Natural killer cell (primary cell): ENCODE measurements at places on chromosomes 13 and 19.
A peak's percentile ranks its signal among the peaks of the same experiment; 100 is the strongest.

DNA sequence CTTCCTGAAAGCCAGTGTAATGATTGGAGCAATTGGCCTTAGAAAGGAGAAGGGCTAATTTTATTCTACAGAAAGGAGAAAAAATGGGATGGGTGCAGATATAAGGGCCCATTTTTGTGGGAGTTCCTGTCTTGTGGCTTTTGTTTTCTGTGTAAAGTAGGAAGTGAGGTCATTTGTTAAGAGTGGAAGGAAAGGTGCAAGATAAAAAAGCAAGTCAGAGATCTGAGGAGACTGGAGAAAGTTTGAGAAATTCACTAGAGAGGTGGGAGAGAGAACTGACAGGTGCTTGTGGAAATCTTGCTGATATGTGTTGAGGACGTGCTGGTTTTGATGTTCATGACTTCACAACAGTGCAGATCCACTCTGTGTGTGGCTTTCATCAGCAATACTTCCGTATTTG is 349.4 kb downstream of the DLEU7 start:
- DNase-seq = no peak

- DNase-seq = no peak
These were observed 46.1 kb upstream of the GPC6 start for GRCh38 chr13:93180356-93180969.

GRCh38 chr19:30001791-30002190 is 59.8 kb downstream of the URI1 start:
- DNase-seq = no peak

DNA sequence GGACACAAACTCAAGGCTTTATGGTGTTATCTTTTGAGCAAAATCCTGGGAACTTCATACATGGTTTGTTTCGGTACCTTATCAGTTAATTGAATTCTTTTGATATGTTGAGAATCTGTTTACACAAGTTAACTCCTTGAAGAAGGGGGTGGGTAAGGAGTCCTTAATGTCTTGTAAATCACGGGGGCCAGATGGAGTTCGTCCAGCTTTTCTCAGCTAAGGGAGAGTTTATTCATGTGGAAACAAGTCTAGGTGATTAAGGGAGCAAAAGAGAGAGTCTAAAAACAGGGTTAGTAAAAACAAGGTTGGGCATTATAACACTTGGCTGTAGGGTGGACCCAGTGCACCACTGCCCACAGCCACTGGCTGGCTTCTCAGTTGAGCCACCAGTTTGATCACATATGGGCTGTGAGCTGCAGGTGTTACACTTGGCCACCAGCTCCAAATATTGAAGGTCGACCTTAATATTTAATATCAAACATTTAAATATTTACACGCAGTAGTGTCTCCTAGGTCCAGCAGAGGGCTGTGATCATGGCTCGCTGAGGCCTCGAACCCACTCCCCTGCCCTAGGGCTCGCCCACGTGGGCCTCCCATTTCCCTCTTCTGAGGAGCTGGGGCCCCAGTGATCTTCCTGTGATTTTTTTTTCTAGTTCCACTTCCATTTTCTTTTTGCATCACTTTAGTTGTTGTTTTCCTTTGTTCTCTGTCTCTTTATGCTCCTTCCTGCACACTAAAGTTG is 21.0 kb upstream of the ZNF43 start:
- no peak for DNase-seq

DNA sequence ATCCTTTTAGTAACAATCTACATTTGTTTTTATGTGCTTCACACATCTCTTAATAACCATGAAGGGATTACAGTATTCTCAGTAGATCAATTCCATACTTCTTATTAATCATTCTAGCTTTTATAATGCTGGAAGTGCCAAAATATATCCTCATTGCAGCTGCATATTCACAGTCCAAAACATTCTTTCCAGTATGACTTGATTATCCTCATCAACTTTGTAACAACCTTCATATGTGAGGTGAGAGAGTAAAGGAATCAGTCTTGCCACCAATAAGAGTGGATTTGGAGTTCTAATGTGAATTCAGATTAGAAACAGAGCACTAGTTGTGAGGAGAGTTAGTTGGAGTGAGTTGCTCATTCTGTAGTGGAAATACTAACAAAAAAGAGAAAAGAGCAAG is 208.0 kb upstream of the SPRY2 start:
- no peak for DNase-seq

DNA sequence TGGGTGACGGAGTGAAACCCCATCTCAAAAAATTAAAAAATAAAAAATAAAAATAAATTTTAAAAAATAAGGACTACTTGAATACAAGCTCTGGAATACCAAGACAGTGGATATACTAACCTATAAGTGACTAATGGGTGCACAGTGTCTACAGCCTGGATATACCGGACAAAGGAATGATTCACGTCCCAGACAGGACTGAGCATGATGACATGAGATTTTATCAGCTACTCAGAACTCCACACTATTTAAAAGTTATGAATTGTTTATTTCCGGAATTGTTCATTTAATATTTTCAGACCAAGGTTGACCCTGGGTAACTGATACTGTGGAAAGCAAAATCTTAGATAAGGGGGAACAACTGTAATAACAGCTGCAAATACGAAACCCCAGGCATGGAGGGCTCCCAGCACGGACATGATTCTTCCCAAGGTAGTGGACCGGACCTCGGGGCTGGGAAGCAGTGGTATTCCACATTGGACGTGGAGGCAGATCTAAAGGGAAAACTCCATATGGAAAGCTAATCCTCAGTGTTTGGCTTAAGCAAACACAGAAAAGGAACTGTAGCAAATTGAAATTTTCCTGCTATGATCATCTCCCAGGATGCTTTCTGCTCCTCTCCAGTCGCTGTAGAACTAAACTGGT is 102.6 kb upstream of the TSHZ3 start:
- no peak for DNase-seq

- no peak for DNase-seq
These were observed 325.0 kb downstream of the DNAJC15 start for GRCh38 chr13:43348397-43348796.

GRCh38 chr19:11181488-11181887 is 15.9 kb downstream of the KANK2 start:
- no peak for DNase-seq

- DNase-seq = no peak
These were observed 30.3 kb downstream of the LAMP1 start for GRCh38 chr13:113327391-113327765.

DNA sequence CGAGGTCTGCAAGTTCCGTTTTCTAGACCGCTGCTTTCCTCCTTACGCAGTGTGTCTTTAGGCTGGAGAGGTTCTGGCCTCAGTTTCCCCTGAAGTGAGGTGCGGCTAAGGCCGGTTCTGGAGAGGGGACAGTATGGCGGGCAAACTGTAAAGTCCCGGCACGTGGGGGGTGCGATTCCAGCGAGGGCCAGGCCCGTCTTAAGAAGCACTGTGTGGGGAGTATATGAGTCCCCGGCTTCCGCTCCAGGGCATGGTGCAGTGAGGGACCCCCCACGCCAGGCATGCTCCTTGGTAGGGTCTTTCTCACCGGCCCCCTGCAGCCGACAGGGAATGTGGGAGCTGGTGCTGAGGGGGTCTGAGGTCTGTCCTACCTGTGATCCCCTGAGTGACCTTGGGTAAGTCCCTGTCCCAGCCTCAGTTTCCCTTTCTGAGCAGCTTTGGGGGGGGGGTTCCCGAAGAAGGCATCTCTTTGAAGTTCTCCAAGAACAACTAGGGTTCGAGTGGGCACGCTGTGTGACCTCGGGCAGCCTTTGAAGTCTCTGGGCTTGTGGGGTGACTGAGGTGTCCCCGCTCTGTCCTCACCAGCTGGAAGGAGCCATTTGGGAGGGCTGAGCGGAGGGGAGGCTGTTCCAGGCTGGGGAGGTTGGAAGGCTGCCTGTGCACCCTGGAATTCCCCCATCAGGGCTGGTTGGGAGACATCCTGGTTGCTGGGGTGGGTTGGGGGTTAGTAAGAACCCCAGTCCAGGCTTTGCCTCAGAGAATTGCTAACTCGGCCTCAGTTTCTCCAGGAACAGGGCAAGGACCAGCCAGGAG is 1.5 kb downstream of the NFIC start:
- DNase-seq = no peak

GRCh38 chr13:92821324-92821723 is 405.3 kb upstream of the GPC6 start:
- DNase-seq = no peak

- DNase-seq = no peak
These were observed 86.9 kb downstream of the LHFPL6 start for GRCh38 chr13:39516096-39516495.

DNA sequence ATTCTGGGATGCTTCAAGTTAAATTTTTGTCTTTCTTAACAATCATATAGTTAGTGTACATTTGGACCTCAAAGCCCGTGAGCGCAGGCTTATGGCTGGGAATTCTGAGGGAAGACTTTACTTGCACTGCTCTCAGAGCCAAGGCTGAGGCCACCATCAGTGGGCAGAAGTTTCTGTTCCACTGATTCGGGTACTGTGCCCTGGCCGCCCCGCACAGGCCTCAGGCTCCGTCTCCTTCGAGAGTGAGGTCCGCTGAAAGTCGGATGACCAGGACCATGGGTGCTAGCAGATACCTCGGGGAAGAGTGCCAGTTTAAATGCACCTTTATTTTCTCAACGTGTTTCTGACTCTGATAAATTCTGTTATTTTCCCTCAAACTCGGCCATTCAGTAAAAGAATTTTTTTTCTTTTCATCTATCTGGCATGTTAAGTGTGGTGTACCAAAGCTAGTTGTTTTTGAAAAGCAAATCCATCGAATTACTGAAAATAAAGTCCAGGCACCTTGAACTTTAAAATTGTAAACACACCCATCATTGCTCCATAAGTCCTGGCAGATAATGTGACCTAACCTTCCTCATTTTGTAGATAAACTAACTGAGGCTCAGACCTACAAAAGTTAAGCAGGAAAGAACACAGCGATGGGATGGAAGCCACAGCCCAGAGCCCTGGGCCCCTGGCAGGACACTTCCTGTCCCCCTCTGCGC is 126.7 kb downstream of the SOX1 start:
- DNase-seq = no peak

- no peak for DNase-seq
These were observed 459 bp upstream of the TMEM59L start for GRCh38 chr19:18612051-18612771.

DNA sequence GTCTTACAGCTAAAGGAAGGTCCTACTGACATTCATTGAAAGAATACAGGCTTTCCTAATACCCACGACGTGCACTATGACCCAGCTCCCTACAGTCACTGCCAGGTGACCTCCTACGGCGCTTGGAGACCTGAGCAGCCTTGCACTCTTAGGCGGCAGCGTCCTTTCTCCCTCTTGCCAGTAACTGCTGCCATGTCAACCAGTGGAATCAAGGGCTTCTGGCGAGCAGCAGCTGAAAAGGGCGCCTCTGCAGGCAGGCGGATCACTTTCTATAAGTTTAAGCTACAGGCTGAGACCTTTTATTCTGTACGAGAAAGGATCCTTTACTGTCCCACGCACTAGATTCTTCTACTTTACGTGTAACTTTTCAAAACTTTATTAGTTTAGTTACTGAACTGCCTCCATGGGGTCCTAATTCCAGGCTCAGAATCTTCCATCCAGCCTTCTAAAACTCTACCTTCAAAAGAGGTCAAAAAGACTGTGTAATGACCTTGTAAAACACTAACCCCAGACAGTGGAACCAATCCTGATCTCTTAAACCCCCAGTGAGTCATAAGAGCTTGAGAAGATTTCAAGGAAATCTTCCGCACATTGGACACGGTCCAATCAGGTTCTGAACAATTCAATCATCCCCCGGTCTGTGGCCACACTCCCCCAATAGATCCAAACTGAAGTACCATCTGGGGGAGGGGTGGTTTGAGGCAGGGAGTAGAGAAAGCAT is 1.9 kb downstream of the KCTD12 start:
- peak; percentile 14 for DNase-seq

GRCh38 chr19:38806371-38806770 is 6.4 kb downstream of the LGALS4 start:
- DNase-seq = no peak

DNA sequence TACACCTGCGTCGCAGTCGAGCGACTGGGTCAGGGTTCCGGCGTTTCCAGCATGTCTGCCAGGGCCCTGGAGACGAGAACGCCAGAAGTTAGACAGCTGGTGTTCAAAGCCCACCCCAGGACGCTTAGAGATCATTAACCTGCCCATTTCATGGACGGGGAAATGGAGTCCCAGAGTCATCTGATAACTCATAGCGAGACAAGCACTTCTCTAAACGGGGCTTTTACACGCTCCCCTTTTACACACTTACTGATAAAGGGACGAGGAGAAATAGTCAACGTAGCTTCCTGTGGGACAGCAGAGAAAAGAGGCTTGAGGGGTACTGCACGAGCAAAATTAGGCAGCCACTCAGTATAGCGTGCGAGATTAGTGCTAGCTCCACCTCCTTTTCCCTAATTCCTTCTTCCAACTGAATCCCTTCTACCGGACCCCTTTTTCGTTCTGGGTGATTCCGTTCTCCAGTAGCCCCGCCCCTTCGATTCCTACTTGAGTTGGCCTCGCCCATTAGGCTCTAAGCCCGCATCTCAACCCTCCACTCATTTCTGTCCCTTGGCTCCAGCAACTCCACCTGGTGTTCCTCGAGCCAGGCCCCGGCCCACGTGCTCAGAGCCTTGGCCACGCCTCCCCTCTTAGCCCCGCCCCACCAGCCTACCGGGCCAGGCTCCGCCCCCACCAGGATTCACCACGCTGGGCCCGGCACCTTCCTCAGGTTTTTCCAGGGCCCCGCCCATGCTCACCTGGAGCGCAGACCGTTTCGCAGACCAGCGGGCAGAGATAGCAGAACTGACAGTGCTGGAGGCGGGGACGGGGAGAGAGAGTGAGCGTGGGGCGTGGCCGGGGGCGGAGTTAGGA is 3.7 kb downstream of the HRC start:
- DNase-seq = peak; percentile 63

DNA sequence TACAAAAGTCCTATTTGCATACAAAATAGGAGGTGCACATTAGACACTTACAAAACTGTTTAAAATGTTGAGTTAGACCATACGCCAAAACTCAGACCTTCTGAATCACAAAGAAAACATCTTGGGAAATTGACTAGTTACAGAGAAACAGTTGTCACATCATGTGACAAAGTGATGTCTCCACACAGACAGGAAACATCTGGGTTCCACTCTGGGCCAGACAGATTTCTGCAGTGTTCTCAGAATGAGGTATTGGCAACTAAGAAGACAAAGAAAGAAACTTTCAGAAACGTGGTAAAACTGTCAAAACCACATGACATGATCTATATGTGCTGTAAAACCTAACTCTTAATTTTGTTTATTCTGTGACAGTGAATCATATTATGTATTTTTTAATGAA is 6.7 kb downstream of the ZNF793 start:
- no peak for DNase-seq

DNA sequence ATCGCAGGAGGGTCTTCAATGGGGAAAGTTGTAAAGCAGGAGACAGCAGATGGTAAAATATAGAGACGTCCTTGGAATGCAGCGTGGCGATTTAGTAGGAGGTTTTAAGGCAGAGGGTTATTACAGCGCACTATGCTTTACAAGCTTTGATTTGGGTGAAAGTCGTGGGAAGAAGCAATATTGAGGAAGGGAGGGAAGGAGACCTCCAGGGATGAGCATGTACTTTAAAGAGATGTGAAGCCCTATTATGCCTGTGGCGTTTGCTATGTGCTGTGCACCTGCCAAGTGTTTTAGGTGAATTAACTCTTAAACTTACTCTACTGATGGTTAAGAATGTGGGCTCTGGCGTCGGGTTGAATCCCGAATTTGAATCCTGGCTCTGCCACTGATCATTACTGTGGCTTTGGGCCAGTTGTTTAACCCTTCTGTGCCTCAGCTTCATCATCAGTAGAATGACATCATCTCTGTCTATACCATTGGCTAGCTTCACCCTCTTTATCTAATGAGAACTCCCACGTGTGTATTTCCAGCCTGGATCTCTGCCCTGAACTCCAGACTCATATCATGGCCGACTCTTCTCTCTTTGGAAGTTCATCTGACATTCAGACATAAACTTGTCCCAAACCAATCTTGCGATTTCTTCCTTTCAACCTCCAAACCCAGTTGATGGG is 583 bp downstream of the CCDC61 start:
- no peak for DNase-seq

GRCh38 chr13:19665427-19665859 is 32.0 kb downstream of the MPHOSPH8 start:
- DNase-seq = no peak
